Regular cardiac myocyte (primary cell): ENCODE measurements at places on chromosomes 2 and 18. TPM values are rescaled to one million over a fixed set of nuclear protein-coding genes. Genes with fewer than 3 reads are reported as not detected.

The STAMBP gene
- 25.7 and 33.0 TPM in 2 replicates for total RNA-seq

The ODC1 gene
- 133 and 403 TPM in 2 replicates for total RNA-seq

The RUFY4 gene
- not detected in 2 replicates for total RNA-seq

The EML4 gene
- 55.8 and 56.4 TPM in 2 replicates for total RNA-seq

The DSG4 gene
- not detected in 2 replicates for total RNA-seq

The CNTNAP5 gene
- total RNA-seq: under 0.01 TPM in 2 replicates

The PRSS56 gene
- not detected in 2 replicates for total RNA-seq

The UGT1A8 gene
- total RNA-seq: not detected in 2 replicates

The COL5A2 gene
- total RNA-seq: 391 and 929 TPM in 2 replicates

The PTPN4 gene
- total RNA-seq: 16.3 and 23.1 TPM in 2 replicates

The SLC5A7 gene
- total RNA-seq: not detected in 2 replicates

The SRD5A2 gene
- not detected in 2 replicates for total RNA-seq

The AQP12A gene
- not detected in 2 replicates for total RNA-seq

The C2orf81 gene
- 0.58 and 1.1 TPM in 2 replicates for total RNA-seq

The KCNK3 gene
- 0.38 and 2.0 TPM in 2 replicates for total RNA-seq

The CELF4 gene
- under 0.01 TPM in 1 of 2 replicates, not detected in the other for total RNA-seq

The CMPK2 gene
- total RNA-seq: 0.38 and 0.56 TPM in 2 replicates

The CLEC4F gene
- total RNA-seq: not detected in 2 replicates

The SLC9A2 gene
- under 0.01 TPM in 1 of 2 replicates, not detected in the other for total RNA-seq

The TMEM169 gene
- 0.19 and 0.28 TPM in 2 replicates for total RNA-seq

The ANKAR gene
- total RNA-seq: 5.4 and 9.0 TPM in 2 replicates

The UGT1A3 gene
- total RNA-seq: not detected in 2 replicates

The CPO gene
- total RNA-seq: under 0.01 TPM in 1 of 2 replicates, not detected in the other

The SERPINB13 gene
- not detected in 2 replicates for total RNA-seq

The ADCY3 gene
- 32.0 and 49.0 TPM in 2 replicates for total RNA-seq

The MRPS9 gene
- total RNA-seq: 19.4 and 32.2 TPM in 2 replicates

The SERPINB11 gene
- total RNA-seq: not detected in 2 replicates

The NCL gene
- 102 and 346 TPM in 2 replicates for total RNA-seq

The WDSUB1 gene
- total RNA-seq: 4.4 and 11.3 TPM in 2 replicates

The ZC3H6 gene
- 1.5 and 5.1 TPM in 2 replicates for total RNA-seq

The KCNS3 gene
- 1.4 and 3.6 TPM in 2 replicates for total RNA-seq

The FEV gene
- not detected in 2 replicates for total RNA-seq

The SH3BP4 gene
- 36.4 and 50.2 TPM in 2 replicates for total RNA-seq
